ENCODE measurements at places on chromosomes 6 and 20. TPM values are rescaled to one million over a fixed set of nuclear protein-coding genes. Genes with fewer than 3 reads are reported as not detected.

DNA sequence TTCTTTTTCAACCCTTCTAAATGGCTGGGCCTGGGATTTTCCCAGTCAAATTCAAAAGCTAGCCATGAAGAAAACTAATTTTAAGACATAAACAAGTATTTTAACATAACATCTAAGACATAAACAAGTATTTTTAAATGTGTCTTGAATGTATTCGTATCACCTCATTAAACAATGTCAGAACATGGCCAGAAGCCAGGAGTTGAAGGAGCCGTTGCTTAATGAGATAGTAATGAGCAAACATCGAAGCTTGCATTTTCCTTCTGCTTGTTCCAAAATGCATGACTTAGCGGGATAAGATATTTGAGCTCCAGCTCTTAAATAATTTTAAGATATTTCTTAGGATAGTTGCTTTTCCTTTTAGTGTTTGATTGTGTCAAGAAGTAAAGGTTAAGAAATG lies 4.2 kb upstream of the RNF182 start:
- H3K27me3 ChIP-seq, result no peaks in the 10 kb centered on the region
- peaks cover 16% of the 10 kb centered on the region for H3K4me1 ChIP-seq
- H3K4me3 ChIP-seq, result no peak overlapping the region
- H3K36me3 ChIP-seq, result no peaks in the 10 kb centered on the region
- no peak for DNase-seq

GRCh38 chr6:138569554-138569953 lies 70.3 kb upstream of the NHSL1 start:
- H3K36me3 ChIP-seq, result no peaks in the 10 kb centered on the region
- no peaks in the 10 kb centered on the region for H3K27me3 ChIP-seq
- no peak for DNase-seq
- peaks cover 21% of the 10 kb centered on the region for H3K4me1 ChIP-seq
- H3K27ac ChIP-seq, result no peak overlapping the region

GRCh38 chr6:127812985-127813698 lies 87.7 kb downstream of the THEMIS start:
- no peaks in the 10 kb centered on the region for H3K36me3 ChIP-seq
- no peak overlapping the region for H3K27ac ChIP-seq
- H3K27me3 ChIP-seq, result peaks cover 2% of the 10 kb centered on the region
- no peaks in the 10 kb centered on the region for H3K4me1 ChIP-seq
- DNase-seq, result no peak

DNA sequence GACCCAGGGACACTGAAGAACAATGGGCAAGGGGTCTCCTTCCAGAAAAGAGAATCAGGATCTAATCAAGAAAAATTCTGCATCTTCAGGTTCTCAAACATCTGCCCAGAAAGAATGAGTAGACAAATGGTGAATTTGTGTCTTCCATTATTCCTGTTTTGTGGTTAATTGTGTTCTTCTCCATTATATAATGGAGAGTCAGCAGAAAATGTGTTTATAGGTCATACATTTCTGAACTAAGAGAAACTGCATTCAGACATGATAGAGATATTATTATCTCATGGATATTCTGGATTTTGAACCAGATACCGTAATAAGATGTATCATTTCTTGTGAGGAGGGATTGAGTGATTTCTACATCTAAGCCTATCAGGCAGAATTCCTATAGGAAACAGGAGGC lies 581.7 kb upstream of the JAG1 start:
- no peaks in the 10 kb centered on the region for H3K27me3 ChIP-seq
- no peaks in the 10 kb centered on the region for H3K36me3 ChIP-seq
- H3K4me1 ChIP-seq, result peaks cover 3% of the 10 kb centered on the region
- no peak overlapping the region for H3K4me3 ChIP-seq

DNA sequence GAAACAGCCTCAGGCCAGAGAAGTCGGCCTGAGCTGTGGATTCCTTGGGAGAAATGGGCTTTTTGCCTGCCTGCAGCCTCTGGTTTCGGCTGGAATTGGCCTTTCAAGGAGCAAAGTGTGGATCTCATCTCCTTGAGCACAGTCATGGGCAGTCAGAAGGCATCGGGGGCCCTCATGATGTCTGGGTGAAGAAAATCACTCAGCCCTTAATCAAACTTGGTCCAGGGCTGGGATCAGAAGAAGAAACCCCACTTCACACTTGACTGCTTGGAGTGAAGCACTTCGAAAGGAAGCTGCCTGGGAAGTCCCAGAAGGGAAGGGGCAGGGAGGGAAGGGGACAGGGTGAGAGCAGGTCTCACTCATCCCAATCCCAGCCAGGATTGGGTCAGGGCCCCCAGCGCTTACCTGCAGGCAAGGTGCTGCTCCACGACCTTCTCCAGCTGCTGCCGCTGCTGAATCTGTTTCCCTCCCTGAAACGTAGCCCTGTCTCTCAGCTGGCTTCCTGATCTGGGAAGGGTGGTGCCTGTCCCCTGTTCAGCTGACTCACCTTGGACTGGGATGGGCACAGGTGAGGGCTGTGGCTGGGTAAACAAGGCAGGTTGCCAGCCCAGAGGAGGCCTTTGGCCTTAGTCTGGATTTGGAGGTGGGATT lies at the start of gene SDCBP2:
TSS of gene SDCBP2 (minus strand) at position 460 of the 651 bp plus-strand sequence. CDS start 8,723 bp downstream, outside the sequence.
- H3K4me1 ChIP-seq, result peaks cover 34% of the 10 kb centered on the region
- no peak for DNase-seq
- no peaks in the 10 kb centered on the region for H3K36me3 ChIP-seq
- no peaks in the 10 kb centered on the region for H3K27me3 ChIP-seq

DNA sequence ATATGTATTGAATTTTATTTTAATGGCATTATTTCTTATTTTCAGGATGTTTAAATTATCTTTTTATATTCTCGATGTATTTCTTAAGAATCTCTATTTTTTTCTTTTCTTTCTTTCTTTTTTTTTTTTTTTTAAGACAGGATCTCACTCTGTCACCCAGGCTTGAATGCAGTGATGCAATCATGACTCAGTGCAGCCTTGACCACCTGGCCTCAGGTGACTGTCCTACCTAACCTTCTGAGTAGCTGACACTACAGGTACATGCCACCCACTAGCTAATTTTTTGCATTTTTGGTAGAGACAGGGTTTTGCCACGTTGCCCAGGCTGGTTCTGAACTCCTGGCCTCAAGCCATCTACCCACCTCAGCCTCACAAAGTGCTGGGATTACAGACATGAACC lies 143.8 kb upstream of the LAMA2 start:
- H3K4me3 ChIP-seq, result no peak overlapping the region
- DNase-seq, result no peak
- no peak overlapping the region for H3K27ac ChIP-seq
- H3K27me3 ChIP-seq, result no peaks in the 10 kb centered on the region

- no peaks in the 10 kb centered on the region for H3K27me3 ChIP-seq
- no peaks in the 10 kb centered on the region for H3K36me3 ChIP-seq
- H3K4me1 ChIP-seq, result no peaks in the 10 kb centered on the region
- no peak for DNase-seq
- H3K27ac ChIP-seq, result no peak overlapping the region
- H3K4me3 ChIP-seq, result no peak overlapping the region
Observed at GRCh38 chr6:158756126-158756525, 63.0 kb downstream of the EZR start.

GTSF1L gene
- total RNA-seq, result not detected

CLVS2 gene
- not detected for total RNA-seq

SMIM29 gene
- total RNA-seq, result 11.1 TPM

TENT5A gene
- 17.8 TPM for total RNA-seq

RNF182 gene
- total RNA-seq, result 8.3 TPM

Data from astrocyte (in vitro differentiated cells and primary cell).